Foreskin fibroblast (primary cell): ENCODE measurements at places on chromosomes 4 and X.
A peak's percentile ranks its signal among the peaks of the same experiment; 100 is the strongest.

- peak; percentile 42 for DNase-seq
Measured at GRCh38 chr4:121950212-121950679, 1.6 kb downstream of the TRPC3 start.

GRCh38 chrX:122869171-122869570 is 314.9 kb upstream of the GRIA3 start:
- no peak for DNase-seq

DNA sequence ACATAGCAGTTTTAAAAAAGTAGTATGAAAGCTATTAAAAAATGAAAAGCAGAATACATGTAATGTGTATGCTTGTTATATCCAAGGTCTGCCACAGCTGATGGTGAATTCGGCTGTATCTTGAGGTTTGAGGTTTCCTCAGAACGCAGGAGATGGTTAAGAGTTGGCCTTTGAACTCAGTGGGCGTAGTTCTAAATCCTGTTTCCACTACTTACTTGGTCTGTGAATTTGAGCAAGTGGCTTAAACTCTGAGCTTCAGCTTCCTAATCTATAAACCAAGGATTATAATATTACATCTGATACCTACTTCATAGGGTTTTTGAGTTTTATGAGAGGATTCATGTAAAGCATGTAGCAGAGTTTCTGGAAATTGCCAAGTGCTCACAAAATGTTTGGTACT is 125.2 kb downstream of the STIM2 start:
- DNase-seq: no peak

DNA sequence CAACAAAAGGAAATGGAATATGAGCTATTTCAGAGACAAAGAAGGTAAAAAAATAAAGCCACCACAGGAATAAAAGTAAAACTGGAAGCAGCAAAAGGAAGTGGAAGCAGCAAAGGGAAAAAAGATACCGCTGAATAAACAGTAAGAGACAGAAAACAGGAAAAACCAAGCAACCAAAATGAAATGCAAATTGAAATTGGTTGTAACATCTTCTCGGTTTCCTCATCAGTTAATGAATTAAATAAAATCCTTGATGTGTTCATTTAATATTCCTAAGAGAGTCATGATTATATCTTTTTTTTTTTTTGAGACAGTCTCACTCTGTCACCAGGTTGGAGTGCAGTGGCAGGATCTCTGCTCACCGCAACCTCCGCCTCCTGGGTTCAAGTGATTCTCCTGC is 132.8 kb downstream of the DLG3 start:
- no peak for DNase-seq

- DNase-seq: peak; percentile 95
Measured at GRCh38 chr4:38189445-38189844, 229.2 kb downstream of the PTTG2 start.

DNA sequence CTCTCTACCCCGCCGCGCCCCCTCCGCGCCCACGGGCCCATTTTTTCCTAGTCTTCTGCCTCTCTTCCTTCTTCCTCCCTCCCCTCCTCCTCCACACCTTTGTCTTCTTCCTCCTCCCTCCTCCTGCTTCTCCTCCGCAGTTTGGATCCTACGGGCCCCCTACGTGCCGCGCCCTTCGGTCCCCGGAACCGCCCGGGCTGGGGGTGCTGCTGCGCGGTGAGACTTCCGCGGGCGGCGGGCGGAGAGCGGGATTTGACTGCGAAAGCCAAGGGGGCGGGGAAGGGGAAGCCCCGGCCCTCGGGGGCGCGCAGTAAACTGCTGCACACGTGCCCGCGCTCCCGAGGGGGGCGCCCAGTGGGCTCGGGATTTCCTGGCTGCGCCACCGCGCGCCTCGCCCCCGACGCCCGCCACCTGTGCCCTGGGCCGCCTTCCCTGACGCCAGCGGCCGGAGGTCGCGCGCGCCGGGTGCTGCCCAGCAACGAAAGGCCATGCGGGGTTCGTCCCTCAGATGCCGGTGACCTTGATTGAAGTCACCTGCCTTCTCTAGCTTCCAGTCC is 3.3 kb upstream of the NKX3-2 start:
- DNase-seq: no peak

GRCh38 chr4:152682143-152682941 is 2.5 kb upstream of the TMEM154 start:
- no peak for DNase-seq

GRCh38 chr4:72275381-72275780 is 243.6 kb downstream of the NPFFR2 start:
- no peak for DNase-seq

DNA sequence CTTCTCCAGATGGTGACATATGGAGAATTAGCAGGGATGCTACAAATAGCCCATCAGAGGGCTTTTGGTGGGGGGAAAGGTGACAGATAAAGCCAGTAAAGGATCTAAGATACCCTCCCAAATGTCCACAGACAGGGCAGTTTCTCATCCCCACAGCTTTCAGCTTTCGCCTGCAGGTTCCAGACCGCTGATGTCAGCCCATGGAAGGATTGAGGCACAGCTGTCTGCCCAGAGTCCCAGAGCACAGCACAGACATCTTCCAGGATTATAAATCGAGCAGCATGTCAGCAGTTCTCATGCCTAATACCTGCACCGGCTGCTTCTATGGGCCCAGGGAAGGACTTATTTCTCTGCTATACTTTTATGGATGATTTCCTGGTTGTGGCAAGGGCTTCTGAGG is 96.7 kb upstream of the MXRA5 start:
- no peak for DNase-seq

- DNase-seq: peak; percentile 16
Measured at GRCh38 chrX:148530464-148531077, 30.2 kb downstream of the AFF2 start.

DNA sequence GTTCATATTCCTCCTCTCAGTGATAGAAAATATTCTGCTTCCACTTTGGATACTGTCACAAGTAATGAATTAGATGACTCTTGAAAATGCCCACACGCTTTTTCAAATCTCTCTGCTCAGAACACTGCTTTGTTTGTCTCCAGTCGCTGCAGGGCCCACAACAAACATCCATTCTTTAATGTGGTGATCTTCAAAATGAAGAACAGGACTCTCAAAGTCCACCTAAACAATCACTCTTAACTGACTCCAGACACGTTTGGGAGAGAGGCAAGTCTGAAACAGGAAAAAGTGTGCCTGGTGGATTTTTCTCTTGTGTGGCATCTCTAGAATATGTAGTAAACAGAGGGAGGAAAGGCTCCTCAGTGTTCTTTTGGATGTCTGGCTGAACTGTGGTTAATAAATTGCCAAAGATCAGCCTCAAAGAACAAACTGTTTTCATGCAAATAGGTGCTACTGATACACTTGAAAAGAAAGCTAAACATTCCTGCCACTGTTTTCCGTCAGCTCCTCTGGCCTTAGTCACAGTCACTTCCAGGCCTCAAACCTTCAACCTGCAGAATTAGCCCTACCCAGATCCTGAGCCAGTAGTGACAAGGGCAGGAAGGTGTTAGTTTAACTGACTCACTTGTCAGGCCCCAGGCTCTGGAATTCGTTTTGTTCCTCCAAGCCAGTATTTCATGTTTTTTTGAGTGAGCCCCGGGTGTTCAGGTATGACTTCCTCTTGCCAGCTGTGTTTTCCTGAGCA is 259.6 kb upstream of the GPC4 start:
- DNase-seq: no peak

DNA sequence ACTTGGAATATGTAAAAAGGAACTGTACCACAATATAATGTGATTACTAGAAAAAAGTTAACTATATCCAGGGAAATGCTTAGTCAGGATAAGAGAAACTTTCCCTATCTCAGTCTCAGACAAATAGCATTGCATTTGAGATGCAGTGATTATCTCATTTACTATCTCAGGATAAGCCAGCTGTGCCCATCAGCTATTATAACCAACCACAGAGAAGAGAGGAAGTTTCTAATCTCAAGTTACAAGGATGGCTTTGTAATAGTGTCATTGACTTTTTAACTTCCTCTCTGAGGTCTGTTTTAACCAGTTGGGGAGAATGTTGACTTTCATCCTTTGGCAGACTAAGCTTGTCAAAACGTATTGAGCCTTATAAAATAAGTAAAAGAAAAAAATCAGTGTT is 56.5 kb downstream of the SNX25 start:
- DNase-seq: peak; percentile 75

DNA sequence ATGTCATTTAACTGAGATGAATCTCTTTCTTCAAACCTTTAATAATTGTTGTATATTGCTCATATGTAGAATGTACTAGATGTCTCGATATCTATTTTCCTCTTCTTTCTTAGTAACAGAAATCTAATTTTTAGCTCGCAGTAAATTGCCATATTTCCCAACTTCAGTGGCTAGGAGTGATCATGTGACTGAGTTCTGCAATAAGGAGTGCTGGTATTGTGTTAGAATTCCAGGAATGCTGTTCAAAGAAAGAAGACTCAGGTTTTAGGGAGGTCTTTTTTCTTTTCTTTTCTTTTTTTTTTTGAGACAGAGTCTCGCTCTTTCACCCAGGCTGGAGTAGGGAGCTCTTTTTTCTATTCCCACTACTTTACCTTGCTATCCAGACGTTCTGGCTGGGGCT is 81.7 kb downstream of the SLC10A7 start:
- no peak for DNase-seq

GRCh38 chrX:71542411-71542810 is 9.5 kb downstream of the OGT start:
- DNase-seq: peak; percentile 38

- DNase-seq: no peak
Measured at GRCh38 chrX:9062641-9063040, 28.7 kb upstream of the FAM9B start.

- no peak for DNase-seq
Measured at GRCh38 chr4:15766821-15767220, 11.3 kb upstream of the CD38 start.

GRCh38 chr4:105551965-105552746 is at the start of gene ARHGEF38:
Gene ARHGEF38 (plus strand): TSS chr4:105552620. CDS start chr4:105552766, 146 bp downstream.
- no peak for DNase-seq

DNA sequence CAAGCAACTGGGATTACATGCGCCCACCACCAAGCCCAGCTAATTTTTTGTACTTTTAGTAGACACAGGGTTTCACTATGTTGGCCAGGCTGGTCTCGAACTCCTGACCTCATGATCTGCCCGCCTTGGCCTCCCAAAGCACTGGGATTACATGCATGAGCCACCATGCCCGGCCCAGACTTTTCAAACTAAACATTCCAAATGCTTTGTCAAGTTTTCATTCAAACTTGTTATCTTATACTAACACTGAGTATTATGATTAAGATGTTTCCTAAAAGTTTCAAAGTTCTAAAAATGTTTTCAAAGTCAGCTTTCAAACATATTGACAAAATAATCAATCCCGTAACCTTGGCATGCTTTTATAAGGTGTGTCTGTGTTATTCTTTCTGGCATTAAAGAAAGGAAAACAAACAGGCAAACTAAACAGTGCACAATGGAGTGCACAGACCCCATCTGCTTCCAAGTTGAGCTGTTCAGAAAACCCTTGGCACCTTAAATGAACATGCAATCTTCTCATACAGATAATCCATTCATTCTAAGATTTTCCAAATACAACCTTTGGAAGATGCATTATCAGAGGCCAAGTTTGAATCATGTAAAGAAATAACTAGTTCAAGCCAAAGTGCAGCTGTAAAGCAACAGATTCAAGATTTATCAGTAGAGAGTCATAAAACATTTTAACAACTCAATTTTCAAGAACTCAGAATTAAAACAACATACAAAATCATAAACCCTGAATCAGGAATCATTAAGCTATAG is 49.1 kb downstream of the ABCG2 start:
- DNase-seq: no peak

DNA sequence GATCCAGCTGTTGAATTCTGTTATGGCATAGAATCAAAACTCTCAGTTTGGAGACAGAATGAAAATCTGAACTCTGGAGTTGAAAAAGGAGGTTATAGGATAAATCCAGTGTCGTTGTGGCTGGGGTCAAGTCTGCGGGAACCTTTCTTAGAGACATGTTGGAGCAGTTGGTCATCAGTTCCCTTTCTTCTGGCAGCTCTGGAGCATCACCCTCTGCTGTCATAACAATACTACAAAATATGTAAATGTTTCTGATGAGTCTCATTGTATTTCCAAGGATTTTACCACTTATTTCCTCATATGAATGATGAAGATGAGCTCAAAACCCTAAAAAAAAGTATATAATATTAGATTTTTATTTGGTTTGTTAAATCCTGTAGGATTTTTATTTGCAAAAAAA is 7.5 kb downstream of the TLR10 start:
- DNase-seq: no peak

DNA sequence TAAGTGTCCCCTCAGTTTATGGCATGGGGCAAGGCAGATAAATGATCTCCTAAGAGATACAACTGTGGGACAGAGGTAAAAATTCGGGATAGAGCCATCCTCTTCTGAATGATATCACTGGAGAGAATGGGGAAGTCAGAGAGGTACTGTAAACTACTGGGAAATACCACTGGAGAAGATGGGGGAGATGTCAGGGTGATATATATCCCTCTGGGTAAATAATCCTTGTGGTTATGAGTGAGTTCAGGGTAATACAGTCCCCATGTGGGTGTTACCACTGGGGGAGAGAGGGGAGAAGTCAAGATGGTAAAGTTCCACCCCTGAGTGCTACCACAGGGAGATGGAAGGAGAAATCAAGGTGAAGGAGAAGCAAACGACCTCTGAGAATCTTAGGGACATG is 63.9 kb upstream of the ZNF81 start:
- DNase-seq: no peak

- peak; percentile 4 for DNase-seq
Measured at GRCh38 chr4:149709640-149710039, 106.0 kb downstream of the IQCM start.

GRCh38 chrX:145715641-145716138 is 101.9 kb upstream of the SLITRK2 start:
- DNase-seq: no peak

- no peak for DNase-seq
Measured at GRCh38 chr4:125833-126232, 1.5 kb downstream of the ZNF718 start.

DNA sequence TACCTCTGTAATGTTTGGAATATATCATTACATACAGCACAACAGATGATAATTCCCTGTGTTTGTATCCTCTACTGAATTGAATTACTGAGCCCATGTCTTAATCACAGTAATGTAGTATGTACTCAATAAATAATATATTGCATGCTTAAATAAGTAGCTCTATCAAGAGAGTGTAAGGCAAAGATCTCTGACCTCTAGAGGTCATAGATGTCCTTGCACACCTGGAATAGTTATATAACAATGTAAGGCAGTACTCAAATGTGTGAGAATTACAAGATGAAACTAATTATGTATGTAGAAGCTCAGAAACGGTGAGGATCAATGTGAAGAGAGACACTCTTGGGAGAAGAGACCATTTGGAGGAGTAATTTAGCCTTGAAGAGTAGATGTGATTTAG is 14.3 kb upstream of the GCNA start:
- no peak for DNase-seq

DNA sequence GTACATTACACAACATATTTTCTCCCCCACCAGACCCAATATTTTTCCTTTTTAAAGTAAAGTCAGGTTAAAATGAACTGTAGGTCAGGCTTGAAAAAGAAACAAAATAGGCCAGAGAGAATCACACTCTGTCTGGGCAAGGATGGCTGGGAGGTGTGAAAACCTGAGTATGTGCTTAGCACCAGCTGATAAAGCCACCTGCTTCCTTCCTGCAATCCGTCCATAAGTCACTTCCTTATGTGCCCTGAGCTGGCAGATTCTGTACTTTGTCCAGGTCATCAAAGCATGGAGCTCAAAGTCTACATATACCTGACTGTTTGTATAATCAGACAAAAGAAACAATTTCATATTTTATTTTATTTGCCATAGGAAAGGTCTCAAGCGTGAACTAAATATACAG is 37.7 kb downstream of the ANTXR2 start:
- no peak for DNase-seq
